ENCODE measurements at places on chromosomes 2 and 18.

- DNase-seq, result peak; percentile 12
These were observed 15.0 kb downstream of the CRACDL start for GRCh38 chr2:98921062-98921461.

DNA sequence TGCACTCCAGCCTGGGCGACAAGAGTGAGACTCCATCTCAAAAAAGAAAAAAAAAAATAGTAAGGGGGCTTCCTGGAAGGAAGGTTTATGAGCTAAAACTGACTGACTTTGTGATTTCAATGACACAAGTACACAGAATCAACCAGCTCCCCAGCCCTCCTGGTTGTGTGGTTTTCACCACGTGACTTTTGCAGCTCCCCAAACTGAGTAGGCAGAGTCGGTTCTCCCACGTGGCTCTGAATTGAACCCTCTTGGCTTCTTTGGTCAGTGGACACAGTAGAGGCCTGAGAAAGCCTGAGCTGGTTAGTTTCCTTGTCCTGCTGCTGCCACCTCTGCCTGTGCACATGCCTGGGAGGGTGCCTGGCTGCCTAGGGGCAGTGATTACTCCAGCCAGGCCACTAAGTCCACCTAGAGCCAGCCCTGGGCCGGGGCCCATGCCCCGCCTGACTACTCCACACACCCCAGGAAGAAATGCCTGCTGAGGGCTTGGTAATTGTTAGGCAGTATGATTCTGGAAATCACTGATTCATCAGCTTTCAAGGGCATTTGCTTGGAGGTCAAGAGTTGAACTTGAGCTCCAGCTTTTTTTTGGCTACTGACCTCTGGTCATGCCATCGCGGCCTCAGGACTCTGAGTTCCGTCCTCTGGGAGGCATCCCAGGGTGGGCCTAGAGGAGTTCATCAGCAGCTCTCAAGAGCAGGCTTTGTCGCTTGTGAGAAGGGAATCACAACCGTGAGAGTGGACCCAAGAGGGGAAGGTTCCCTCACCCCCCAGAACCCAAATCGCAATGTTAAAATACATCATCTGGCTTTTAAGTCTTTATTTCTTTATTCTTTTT lies 431.9 kb upstream of the HS6ST1 start:
- no peak for DNase-seq

- no peak for DNase-seq
These were observed 335.0 kb upstream of the KYNU start for GRCh38 chr2:142542431-142542910.

DNA sequence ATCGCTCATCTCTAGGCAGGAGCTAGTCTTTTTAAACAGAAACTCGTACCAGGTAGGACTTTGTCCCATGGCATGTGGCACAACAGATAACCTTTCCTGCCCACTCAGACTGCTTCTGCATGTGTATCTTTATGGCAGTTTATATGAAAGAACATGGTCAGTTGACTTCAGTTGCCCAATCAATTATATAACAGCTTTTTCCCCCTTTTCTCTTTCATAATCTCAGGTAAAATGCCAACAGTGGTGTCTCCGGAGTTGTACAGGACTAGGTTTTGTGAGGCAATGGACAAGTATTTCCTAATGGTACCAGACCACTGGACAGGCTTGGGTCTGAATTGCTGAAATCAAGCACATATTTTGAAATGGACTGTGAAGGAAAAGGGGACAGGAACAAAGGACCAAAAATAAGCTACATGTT lies 51.6 kb upstream of the PTH2R start:
- DNase-seq, result no peak

DNA sequence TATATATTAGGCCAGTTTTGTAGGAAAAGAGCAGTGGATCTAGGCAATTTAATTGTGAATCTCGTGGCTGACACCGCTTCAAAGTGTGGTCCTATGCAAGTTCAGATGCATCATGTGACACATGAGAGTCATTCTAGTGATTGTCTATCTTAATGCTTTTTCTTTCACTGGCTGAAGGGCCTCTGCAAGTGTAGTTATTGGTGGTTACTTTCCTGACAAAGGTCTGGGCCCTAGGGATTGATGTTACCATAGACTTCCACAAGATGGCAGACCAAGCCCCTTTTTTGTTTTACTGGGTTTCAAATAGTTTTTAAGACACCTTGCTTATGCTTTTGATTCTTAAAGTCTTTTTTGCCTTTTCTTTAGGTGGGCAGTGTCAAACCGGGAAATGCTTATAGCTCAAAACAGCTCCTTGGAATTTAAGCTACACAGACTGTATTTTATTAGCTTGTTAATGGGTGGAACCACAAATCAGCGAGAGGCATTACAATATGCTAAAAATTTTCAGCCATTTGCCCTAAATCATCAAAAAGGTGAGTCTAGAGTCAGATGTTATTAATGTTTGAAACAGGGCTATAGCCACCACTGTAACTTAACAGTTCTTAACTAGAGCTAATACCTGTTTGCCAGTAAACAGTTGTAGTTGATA lies 25.9 kb downstream of the CD8A start:
- DNase-seq, result peak; percentile 51

DNA sequence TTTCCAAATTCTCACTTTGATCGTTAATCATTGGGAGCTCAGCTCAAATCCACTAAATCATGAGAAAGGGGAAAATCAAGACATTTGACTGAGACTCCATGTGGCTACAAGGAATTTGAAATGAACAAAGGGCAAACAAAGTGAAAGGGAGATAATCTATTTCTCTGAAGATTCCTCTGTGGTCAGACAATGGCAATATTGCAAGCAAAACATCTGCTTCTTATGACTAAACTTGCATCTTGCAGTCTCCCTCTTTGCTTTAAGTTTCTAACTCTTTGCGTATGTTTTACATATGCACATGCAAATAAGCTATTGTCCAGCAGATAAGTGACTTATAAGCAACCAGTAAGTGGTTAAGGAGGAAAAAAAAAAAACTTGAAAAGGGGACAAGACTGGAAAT lies 299.1 kb upstream of the NXPH2 start:
- no peak for DNase-seq

- peak; percentile 79 for DNase-seq
These were observed 41.5 kb upstream of the RPE start for GRCh38 chr2:209960676-209961630.

- no peak for DNase-seq
These were observed 81.5 kb upstream of the FZD7 start for GRCh38 chr2:201952187-201952586.

DNA sequence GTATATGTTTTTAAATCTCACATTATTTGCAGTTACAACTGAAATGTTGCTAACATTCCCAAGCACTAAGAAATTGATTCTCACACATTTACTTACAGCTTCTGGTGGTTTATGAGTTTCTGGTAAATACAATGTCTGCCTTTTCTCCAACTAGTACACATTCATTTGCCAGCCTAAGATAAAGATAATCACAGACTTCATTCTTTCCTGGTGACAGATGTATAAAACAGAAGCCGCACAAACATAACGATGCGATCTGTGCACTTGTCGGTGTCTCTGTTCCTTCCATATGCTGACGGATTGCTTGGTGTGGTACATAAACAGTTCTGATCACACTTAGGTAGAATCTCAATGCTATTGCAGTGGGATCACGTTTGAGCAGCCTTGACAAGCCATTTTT lies 100.4 kb upstream of the DDX18 start:
- no peak for DNase-seq

DNA sequence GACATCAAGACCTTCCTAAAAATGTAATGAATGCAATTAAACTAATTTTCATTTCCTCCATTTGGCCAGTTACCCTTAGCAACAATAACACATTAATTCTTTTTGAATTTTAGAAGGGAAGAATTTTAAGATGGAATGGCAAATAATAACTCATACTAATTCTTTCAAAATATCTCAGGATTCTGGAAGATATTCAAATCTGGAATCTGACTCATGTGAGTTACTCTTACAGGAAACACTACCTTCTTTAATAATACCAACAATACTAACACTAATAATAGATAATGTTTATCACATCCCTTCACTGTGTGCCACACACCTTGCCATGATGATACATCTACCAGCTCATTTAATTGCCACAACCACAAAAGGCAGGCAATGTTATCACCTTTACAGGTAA lies 46.4 kb downstream of the ZNF521 start:
- DNase-seq, result no peak

DNA sequence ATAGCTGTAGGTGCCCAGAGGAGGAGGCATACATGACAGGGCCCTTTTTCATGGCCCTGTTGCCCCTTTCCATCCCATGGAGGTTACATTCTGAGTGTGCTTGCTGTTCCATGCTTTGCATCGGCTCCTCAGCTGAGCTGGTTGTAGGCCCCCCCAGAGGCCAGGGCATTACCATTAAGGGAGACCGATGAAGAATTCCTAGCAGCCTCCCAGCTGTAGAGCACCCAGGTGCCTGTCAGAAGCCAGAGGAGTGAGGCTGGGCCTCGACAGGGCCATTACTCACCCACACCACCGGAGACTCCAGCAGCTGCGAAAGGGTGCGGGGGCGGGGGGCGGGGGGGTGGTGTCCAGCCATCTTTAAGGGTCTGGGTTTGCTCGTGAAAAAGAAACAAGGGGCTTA lies 72.2 kb downstream of the GALNT14 start:
- DNase-seq, result peak; percentile 61

DNA sequence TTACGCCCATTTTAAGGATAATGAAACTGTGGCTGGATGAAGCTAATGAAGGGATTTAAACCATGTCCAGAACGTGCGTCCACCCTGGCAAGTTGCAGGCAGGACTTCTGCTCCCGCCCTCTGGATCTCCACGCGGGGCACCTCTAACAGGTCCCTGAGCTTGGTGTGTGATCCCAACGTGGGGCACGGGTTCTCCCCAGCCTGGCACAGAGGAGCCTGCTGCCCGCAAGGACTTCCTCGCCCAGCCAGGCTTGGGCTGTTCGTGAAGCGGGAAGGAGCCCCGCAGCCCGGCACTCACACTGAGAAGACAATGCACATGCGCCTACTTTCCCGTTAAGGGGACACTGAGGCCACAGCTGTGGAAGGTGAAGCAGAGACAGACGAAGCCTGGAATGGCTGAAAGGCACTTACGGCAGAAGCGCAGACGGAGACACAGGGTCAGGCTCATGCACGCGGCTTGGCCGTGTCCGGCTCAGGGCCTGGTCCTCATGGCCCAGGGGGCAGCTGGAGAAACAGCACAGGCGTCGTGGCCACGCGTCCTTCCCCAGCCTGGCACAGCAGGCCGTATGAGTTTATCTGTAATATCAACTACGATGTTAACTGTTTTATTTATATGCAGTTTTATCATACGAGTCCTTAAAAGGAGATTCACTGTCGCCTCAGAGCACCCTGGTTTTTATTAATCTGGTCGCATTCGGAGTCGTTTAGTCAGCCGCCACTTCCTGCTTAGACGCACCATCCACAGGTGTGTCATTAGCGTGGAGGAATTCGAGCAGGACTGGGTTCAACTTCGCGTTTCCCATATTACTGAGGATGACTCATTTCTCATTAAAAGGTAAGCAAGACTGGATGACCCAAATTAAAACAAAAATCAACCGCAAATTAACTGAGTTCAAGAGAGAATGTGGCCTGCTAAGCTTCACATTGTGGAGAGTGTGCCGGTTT lies 835.9 kb downstream of the GALR1 start:
- no peak for DNase-seq

GRCh38 chr2:211035548-211036185 lies 479.3 kb downstream of the CPS1 start:
- no peak for DNase-seq

DNA sequence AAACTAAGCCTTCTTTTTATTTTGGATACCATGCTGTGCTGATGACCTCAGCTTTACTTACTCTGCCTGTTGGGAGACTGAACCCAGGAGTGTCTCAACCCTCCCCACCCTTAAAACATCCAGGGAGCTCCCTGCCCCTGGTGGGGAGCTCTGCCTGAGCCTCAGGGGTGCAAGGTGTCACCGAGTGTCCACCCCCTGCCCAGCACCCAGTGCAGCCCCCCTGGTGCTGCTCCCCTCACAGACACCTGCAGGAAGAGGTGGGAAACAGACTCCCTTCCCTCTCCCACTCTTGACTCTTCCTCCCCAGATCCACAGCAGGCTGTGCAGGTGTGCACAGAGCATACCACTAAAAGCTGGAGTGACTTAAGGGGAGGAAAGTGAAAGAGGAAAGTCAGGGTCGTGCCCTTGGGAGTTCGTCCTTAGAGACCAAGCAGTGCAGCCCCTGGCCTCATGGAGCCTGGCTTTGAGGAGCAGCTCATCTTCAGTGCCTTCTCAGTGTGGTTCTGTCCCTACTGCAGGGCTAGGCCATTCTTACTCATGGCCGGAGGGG lies 51.3 kb downstream of the MYO7B start:
- DNase-seq, result no peak

- no peak for DNase-seq
These were observed 44.3 kb downstream of the RBM43 start for GRCh38 chr2:151217343-151217742.

DNA sequence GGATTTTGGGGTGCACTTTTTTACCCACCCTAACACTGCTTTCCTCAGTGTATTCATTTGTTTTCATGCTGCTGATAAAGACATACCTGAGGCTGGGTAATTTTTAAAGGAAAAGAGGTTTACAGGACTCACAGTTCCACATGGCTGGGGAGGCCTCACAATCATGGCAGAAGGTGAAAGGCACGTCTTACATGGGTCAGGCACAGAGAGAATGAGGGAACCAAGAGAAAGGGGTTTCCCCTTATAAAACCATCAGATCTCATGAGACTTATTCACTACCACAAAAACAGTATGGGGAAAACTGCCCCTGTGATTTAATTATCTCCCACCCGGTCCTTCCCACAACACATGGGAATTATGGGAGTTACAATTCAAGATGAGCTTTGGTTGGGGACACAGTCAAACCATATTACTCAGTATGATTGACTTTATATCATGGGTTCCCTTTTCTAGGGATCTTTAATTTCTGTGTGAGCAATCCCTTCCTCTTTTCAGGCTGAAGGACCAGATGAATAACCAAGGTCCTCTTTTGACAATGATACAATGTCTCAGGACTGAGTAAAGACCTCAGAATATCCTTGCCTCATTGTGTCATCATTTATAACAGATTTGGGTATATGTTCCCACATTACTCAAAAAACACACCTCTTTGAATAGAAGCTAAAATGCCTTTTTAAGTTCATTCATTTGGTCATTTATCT lies 100.1 kb upstream of the TRIB2 start:
- no peak for DNase-seq

DNA sequence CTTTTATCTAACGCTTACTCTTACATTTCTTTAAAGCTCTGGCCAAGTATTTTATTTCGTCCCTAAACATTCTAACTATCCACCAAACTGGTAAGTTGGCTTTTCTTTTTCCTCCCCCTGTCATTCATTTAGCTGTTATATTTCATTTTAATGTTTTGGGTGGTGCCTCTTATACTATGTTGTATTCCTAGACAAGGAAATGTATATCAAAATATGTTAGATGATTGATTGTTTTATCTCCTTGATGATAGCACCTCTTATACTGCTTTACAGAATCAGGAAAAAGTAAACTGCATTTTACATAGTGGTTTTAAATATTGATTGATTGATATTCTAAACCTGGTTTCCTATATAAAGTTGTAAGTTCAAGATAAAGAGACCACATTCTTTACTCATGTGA lies 23.9 kb downstream of the C18orf54 start:
- DNase-seq, result no peak

All from kidney (tissue), 22 donors.